ENCODE measurements at places on chromosomes 2 and 18.

DNA sequence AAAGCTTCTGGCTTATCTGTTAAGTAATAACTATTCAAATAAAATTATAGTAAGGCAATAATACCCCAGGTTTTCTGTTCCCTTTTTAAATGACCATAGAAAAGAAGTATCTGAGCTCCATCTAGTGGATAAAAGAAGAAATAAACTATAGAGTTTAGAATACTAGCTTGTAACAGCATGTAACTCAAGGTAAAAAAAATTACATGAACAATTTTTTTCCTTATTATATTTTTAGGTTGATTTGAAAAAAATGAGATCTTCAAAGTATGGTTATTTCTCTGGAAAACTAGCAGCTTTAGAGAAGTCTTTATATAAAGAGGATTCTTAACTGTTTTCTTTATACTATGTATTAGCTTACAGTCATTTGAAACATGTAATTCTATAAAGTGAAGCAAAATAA lies 58.1 kb downstream of the NCKAP1 start:
- no peak for DNase-seq

DNA sequence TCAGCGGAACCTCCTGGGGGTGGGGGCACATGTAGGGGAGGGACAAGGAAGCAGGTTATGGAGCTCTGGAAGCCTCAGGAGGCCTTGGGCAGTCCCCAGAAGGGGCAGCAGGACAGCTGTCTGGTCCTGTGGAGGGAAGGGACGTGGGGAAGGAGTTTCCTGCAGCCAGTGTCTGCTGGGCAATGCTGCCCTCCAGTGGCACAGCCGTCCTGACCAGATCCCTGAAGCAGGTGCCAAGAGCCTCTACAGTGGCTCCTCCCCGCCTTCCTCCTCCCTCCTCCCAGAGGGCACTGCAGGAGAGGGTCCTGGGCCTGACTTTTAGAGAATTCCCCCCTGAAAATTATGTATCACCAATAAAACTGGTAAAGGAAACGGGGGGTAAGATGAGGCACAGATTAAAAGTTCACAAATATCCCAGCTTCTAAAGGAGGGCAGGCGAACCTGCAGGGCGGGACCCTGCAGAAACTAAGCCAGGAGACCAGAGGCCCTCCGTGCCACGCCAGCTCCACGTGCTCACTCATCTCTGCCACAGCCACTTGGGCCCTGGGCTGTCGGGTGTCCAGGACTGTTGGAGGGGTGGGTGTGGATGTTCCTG lies 258.5 kb downstream of the TWIST2 start:
- peak; percentile 24 for DNase-seq

DNA sequence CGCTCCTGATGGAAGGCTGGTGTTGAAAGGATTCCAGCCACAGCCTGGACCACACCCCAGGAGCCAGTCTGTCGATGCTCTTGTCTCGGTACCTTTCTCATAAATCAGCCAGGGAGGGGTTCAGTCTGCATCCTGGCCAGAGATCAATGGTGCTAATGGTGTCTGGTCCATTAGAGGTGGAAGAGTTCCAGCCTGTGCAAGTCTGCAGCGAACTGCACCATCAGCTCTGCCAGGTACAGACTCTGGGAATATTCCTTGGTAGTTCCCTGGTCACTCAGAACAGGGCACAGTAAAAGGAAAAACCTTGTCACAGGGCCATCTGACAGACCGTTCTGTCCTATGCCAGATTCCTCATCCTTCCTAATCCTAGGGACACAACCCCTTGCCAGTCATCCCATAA lies 164.3 kb downstream of the MTCL1 start:
- no peak for DNase-seq

DNA sequence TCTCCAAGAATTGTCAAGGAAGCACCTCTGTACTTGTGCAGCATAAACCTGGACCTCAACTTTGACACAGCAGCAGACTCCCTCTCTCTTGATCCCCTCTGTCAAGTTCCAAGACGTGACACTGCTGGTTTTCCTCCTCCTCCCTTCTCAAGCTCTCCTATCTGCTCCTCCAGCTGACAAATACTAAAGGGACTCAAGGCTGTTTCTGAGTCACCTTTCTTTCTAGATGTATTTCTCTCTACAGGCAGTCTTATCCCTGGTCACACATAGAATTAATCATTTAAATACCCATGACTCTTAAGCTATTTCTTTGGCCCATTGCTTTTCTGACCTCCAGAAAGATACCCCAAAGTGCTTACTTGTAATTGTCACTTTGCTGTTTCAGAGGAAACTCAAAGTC lies 53.5 kb downstream of the SEPTIN10 start:
- no peak for DNase-seq

DNA sequence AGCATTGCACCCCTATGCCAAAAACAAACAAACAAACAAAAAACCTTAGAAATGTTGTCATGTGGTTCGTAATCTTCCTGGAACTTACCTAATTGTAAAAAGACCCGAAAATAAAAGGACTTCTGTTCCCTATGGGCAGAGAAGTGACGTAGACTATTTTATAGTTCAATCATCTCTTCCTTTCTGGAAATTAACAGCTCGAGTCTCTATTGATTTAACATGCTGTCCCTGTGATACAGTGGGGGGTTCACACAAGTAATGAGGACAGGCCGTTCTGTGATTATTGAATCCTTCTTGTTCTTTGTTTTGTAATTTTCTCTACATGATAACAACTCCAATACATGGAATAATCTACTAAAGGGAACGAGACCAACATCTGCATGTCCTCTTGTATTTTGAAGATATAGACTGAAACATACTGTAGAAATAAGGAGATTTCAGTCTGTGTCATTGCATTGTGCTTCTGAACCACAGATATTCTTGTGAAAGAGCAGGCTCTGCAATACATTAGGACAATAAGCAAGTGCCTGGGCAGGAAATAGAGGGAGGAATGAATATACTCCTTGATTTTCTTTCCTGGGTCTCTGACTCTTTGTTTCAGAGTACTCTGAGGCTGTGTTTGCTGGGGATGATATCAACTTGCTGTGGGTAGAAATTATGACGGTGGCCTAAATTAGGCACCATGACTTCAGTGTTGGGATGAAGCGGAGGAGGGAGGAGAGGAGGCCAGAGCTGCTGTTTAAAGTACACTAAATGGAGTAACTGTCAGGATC lies 65.7 kb upstream of the PPM1B start:
- no peak for DNase-seq

DNA sequence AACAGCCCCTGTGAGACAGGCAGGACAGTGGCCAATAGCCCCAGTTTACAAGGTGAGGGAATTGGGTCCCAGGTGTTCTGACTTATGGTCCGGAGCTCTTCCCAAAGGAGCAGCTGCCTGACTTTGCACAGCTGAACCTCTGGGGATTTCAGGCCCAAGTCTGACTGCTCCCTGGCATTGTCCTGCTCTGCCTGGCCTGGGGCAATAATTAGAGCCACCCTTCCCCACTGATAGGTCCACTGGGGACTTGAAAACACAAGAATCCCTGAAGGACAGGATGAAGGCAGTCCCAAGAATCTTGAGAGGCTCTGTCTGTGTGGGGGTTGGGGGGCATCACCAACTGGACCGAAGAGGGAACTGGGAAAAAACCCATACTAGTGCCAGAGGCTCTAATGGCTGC lies 3.7 kb upstream of the FEV start:
- DNase-seq = no peak

DNA sequence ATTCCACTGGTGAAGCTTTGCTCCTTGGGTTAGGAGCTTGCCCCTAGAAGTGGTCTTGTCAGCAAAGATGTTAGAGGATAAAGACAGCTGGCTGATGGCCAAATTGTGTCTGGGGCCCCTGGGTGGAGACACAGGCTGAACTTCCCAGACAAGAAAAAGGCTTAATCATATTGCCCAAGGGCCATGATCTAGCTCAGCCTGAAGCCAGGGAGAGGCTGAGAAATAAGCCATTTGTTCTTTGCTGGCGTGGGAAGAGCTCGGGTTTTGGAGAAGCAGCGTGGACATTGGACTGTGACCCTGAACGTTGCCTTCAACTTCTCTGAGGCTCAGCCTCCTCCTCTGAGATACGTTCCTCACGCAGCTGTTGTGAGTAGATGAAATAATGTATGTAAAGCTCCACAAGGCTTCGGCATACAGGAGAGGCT lies 153.0 kb downstream of the ZFP36L2 start:
- no peak for DNase-seq

DNA sequence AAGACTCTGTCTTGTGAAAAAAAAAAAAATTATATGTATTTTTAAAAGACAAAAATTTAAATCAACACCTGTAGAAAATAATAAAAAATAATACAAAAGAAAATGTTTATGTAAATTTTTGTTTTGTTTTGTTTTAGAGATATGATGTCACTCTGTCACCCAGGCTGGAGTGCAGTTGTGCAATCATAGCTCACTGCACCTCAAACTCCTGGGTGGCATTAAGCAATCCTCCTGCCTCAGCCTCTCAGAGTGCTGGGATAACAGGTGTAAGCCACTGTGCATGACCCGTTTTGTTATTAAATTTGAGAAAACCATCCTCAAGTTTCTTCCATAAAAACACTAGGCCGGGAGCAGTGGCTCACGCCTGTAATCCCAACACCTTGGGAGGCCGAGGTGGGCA lies 56.2 kb upstream of the B3GNT7 start:
- DNase-seq = no peak

- no peak for DNase-seq
These were observed 33.7 kb downstream of the MRPL33 start for GRCh38 chr2:27805180-27805579.

GRCh38 chr2:72788756-72789155 lies 37.1 kb downstream of the EXOC6B start:
- no peak for DNase-seq

- DNase-seq = no peak
These were observed 64.8 kb downstream of the REV1 start for GRCh38 chr2:99425022-99425421.

DNA sequence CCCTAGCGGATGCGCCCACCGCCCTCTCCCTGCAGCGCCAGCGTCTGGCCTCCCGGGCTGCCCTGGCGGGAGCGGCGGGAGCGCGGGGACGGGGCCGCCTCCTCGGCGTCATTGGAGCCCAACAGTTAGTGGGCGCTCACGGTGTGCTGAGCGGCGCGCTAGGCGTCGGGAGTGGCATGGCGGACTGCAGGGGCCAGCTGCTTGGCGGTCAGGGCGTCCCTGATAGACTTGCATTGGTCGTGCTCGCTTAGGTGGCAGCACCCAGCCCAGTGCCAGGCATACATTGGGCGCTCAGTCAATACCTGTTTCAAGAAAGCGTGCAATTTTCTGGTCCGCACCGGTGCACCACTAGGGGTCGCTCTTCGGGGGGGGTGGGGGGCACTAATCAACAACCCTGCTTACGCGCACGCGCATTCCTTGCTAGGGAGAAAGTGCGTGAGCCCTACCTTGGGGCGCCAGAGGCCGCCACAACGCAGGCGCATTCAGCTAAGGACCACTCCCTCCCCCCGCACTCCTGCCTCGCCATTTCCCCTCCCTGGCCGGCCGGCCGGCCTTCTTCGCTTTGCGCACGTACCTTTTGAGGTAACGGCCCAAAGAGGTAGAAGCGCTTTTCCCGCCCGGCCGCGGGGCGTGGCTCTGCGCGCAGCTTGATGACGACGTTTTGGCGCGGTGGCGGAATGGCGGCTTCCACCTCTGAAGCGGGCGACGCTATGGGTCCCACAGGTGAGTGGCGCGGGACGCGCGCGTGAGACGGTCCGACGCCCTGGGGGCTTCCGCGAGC lies 411 bp upstream of the MZT2A start:
- DNase-seq = peak; percentile 94

DNA sequence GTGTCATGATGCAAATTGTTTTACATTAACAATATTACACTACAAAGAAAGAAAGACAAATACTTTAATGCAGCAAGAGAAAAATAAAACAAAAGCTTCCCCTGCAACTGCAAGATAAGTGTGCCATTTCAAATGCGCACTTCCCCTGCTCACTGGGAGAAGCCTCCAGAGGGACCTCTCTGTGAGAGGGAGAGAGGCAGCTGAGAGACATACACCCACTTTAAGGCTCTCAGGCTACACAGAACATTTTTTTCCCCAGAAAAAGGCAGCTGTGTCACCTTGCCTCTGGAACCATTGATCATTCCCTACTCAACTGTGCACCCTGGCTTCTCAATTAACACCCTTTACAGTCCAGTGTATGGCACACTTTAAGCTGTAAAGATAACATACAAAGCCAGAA lies 75.2 kb downstream of the DPP4 start:
- no peak for DNase-seq

DNA sequence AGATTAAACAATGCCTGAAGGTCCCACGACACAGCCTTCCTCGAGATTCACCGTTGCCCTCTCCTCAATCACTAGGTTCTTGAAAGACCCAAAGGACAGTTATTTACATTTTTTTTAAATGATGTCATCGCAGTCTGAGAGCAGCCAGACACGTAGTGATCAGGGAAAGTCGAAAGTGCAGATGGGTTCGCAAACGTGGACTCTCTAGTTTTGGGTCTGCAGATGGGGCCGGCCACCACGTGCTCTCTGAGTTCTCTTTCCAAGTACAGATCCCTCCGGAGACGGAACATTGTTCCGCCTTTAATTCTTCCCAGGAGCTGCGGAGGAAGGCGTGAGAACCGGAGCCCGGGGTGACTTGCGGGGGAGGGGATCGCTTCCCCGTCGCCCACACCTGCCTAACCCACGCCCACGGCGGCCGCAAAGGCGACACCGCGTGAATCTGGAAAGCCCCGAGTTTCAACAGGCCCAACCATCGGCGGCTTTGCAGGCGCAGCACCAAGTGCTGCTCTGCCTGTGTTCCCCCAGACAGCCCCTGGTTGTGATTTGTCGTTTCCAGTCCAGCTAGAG lies 54.3 kb downstream of the PKDCC start:
- DNase-seq = peak; percentile 82

DNA sequence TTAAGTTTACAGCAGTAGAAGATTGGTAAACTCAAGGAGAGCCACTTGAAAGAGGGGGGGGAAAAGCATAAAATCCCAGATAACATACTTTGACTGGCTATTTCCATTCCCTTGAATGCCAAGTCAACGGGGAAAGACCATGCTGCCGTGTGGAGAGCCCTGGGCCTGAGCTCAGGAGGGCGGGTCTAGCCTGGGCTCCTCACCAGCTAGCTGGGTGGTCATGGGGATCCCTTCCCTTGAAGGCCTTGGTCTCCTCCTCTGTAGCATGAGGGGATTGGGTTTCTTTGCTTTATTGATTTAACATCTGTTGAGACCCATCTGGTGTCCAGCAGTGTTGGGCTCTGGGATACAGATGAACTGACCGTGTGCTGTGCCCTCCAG lies 35.0 kb downstream of the TEX51 start:
- DNase-seq = no peak

DNA sequence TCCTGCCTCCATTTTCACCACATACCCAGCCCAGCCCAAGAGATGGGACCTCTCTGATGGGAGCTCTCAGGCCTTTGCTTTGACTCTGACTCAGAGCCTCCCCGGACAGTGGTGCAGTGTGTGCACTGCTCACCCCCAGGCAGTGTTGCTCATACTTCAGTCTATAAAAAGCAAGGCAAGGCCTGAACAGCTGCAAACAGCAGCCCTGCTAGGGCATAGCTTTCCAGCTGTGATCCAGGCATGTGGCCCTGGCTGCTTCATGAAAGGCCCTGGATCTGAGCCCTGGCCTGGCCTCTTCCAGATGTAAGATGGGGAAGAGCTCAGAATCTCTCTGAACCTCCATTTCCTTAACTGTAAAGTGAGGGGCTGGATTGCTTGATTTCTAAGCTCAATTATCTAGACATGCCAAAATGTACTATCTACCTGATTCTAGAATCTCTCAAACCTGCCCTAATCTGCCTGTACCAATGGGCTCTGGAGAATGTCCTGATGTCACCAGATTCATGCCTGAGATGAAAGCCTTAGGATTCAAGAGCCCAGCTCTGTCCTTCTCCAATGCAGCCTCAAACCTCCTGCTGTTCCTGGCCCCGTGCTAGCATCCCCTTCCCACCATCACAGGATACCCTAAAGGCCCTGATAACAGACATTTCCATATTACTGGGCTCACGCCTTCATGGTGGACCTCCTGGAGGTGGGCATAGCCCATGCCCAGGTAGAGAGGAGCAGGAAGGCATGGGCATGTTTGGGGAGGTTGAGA lies 206.9 kb downstream of the ARL4C start:
- peak; percentile 59 for DNase-seq

GRCh38 chr18:67672716-67673115 lies 156.2 kb upstream of the DSEL start:
- DNase-seq = no peak

Measured in stimulated activated CD4-positive, alpha-beta T cell treated with anti-CD3 and anti-CD28 coated beads, Interleukin-2, amount 100 ng/mL, for 24 hours (primary cell).